H1 (cell line): ENCODE measurements at places on chromosomes 1 and 21.

DNA sequence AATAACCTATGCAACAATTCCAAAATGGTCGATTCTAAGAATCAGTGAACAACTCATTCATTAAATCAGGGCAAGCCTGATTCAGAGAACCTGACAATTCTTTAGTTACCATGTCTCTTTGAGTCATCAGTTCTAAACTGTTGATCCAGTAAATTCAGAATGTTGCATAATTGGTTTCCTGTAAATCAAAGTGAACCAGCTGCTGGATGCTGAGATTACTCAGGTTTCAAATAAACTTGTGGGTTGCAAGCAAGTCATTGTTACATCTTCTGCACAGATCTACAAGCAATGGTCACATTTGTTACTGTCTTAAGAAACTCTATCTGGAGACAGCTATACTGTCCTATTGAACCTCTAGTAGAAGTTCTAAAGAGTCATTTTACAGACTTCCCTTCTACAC, 16.5 kb downstream of the PLA2G2D start:
- DNase-seq = no peak

- DNase-seq = no peak
Observed at GRCh38 chr1:66294707-66295370, 239.1 kb upstream of the SGIP1 start.

GRCh38 chr1:172845371-172845770, 186.5 kb downstream of the FASLG start:
- DNase-seq = no peak

GRCh38 chr1:10622910-10623685, 148.3 kb downstream of the PEX14 start:
- no peak for DNase-seq

GRCh38 chr1:12715896-12716437, at the start of gene AADACL3:
Gene AADACL3, plus strand, starts transcription at chr1:12716110. Its CDS starts 67 bp downstream, at chr1:12716177.
- DNase-seq = no peak

- no peak for DNase-seq
Observed at GRCh38 chr1:40932006-40932405, 47.5 kb upstream of the CTPS1 start.

- DNase-seq = no peak
Observed at GRCh38 chr1:58041621-58042020, 504.9 kb downstream of the OMA1 start.

GRCh38 chr1:218683242-218683641, 338.1 kb downstream of the TGFB2 start:
- no peak for DNase-seq

GRCh38 chr1:218525451-218526197, 180.5 kb downstream of the TGFB2 start:
- no peak for DNase-seq

GRCh38 chr21:22020221-22020620, 1022.0 kb downstream of the NCAM2 start:
- no peak for DNase-seq

DNA sequence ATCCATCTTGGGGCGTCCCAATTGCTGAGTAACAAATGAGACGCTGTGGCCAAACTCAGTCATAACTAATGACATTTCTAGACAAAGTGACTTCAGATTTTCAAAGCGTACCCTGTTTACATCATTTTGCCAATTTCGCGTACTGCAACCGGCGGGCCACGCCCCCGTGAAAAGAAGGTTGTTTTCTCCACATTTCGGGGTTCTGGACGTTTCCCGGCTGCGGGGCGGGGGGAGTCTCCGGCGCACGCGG, 282 bp upstream of the SOD1 start:
- DNase-seq = no peak

DNA sequence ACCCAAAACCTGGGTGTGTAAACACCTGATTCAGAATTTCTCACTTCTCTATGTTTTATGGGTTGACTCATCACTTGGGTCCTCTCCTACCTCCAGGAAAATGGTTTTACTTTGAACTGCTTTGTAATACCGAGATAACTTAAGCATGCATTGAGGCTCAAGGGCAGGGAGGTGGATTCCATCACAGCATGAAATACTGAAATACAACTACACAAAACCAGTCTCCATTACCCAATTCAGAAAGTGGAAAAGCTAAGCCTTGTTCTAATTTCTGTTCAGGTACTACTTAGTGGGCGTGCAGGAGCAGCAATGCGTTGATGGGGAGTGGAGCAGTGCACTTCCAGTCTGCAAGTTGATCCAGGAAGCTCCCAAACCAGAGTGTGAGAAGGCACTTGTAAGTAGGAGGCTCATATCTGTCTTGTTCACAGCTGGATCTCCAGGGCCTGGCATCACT, 6.1 kb upstream of the C4BPA start:
- no peak for DNase-seq
